AML-193 (cell line): ENCODE measurements at places on chromosomes 11 and 22.

DNA sequence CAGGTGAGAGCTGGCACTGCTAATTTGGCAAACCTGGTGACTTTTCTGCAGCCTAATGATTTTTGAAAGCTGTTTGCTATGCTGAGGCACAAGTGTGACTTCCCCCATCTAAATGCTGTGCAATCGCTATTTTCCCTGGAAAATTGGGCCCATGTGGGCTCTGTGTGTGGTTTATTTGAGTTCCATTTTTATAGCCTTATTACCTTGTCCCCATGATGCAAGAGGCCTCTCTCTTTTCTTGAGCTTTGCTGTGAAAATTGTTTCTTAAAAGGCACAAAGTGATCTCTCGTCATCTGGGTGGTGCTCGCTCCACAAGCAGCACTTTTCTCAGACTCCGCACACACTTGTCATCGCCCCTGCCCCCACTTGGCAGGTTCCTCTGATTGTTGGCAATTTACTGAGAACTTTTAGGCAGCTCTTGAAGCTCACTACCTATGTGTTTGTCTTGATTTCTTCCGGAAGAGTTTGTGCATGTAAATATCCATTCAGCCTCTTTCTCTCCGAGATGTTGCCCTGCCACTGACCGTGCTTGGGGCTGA is 24.9 kb downstream of the BMAL1 start:
- DNase-seq, result no peak

DNA sequence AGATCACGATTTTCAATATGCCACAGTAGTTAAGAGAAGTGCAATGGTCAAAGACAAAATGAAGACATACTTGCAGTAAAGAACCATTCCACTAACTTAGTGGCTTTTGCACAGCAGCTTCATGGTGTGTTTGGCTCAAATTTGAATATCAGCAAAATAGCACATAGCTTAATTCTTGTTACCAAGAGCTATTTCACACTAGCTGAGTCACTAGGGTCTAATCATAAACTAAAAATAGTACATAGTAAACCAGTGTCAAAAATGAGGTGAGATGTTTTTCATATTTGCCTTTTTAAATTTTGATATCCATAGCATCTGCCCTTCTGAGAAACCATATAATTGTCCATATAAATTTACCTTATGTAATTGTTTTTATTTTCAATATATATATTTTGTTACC is 325.0 kb upstream of the LUZP2 start:
- no peak for DNase-seq

DNA sequence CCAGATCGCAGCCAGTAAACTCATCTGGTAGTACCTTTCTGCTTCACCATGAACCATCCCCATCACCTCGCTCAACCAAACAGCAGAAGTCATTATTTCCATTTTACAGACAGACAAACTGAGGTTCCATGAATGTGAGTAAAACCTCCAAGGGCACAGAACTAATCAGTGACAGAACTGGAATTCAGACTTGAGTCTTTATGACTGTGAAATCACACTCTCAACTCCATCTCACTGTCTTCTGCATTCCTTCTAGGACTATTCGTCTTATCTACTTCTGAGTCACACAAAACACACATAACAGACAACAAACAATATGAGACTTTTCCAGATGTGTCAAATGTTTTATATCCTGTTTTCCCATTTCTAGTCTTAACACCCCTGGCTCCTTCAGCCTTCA is 9.3 kb upstream of the NUP50 start:
- DNase-seq, result no peak

DNA sequence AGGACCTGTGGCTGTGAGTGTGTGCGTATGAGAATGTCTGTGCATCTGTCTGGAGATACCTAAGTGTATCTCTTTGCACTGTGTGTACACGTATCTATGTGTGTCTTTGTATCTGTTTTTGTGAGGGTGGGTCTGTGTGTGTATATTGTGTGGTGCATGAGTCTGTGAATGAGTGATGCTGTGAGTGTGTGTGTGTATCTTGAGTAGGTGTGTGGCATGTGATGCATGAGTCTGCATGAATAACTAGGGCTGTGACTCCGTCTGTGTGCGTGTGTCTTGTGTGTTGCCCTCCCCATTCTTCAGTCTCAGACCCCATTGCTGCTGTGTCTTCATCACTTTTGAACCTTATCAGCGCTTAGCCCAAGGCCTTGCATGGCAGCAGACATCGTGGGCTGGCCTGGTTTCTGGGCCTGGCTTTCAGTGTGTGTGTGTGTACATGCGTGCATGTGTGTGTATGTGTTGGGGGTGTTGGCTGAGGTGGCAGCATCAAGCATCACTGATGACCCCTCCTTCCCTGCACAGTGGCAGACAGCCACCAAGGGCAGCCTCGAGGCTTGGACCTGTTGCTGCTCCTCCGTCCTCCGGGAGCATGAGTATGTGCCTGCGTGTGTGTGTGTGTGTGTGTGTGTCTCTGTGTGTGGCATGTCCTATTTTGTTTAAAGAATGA is 1.4 kb downstream of the SGSM1 start:
- DNase-seq, result no peak

DNA sequence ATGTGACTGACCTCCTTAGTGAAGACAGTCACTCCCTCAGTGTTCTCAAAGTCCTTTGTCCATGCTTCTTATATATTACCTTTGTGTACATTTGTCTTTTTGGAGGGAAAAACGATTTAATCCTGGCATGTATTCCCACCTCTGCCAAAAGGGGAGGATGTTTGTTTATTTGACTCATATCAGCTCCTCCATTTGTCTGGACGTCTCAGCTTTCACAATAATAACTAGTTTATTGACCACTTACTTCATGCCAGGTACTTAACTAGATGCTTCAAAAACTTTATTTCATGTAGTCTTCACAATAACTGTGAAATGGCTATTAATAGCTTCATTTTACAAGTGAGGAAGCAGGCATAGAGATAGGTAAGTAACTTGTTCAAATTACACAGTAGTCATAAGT is 5.3 kb downstream of the TBCEL start:
- no peak for DNase-seq

- DNase-seq, result no peak
These were observed 16.2 kb downstream of the OTOG start for GRCh38 chr11:17563231-17563646.

GRCh38 chr11:92511522-92512203 is 287.0 kb downstream of the FAT3 start:
- no peak for DNase-seq

DNA sequence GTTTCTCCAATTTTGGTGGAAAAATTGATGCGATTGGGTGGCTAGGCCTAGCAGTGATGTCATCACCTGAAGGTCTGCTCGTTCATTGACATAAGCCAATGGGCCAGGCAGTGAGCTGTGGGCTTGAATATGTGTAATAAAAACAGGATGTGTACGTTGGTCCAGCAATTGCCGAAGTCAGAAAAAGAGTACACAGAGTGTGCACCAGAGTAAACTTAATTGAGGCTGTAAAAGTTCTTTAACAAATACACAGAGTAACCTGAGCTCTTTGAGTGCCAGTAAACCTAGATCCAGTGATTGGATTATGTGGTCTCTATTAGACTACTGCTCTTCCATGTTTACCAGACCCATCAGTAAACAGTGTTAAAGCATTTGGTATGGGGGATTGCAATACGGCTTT is 13.0 kb upstream of the GLYATL1 start:
- no peak for DNase-seq

DNA sequence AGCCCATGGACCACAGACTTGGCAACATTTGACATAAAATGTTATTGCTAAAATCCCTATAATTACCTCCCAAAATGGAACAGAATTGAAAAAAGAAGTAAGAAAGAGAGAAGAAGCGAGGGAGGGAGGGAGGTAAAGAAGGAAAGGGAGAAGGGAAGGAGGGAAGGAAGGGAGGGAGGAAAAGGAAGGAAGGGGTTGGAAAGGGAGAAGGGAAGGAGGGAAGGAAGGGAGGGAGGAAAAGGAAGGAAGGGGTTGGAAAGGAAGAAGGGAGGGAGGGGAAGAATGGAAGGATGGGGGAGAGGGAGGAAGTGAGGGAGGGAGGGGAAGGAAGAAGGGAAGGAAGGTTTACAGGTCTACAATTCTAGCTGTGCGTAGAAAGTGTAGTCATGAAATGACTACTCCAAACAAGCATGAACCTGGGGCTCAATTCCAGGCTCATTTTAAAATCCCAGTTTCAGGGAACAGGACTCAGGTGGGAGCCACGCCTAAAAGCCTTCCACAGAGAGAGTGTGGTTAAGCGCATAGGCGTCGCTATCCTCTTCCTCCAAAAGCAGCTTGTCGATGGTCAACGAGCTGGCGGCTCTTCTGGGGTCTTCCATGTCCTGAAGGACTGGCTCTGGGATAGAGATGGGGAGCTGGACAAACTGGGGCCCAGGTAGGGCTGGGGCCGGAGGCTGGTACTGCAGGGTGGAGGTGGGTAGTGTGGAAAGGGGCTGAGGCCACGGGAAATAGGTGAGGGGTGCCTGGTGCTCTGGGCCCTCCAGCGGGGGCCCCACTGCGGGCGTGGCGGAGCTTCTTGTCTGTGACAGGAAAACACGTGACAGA is 25.1 kb downstream of the POU2AF1 start:
- DNase-seq, result no peak

GRCh38 chr11:19713196-19714021 is 772 bp downstream of the NAV2 start:
- DNase-seq, result no peak

DNA sequence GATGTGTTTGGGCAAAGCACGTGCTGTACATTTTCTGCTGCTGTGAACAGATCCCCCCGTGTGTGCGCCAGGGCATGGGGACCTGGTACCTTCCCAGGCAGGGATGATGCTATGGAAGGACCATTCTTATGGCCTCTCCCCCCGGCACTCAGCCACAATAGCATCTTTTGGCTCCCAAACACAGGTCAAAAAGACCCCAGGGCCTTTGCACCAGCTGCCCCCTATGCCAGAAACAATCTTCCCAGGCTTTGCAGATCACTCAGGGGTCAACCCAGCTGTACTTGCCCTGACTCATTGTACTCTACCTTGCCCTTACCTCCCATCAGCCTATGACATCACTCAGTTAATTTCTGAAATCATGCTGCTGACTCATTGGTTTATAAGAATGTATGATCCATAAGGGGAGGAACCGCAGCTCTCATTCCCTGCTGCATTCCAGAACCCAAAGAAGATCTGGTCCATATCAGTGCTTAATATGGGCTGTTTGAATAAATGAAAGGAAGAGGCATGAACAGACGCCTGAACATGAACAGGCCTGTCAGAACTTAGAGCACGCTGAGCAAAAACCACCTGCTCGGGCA is 100.7 kb downstream of the CELSR1 start:
- DNase-seq, result no peak

DNA sequence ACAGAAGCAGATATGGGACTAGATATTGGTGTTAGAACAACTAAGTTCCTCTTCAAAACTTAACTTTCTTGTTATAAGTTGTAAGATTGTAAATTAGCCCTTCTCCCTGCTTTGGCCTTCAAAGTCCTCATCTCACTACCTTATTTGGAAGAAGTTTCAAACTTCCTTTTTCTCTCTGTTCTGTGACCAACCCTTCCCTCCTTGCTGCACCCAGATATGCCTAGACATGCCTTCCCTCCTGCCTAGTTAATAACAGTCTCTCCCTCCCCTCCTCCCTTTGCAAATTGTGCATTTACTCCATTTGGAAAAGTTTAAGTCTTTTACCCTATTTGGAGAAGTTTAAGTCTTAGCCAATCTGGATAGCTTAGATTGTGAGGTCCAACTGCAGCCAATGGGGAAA is 4.9 kb downstream of the OR52K2 start:
- DNase-seq, result peak; percentile 49

- DNase-seq, result peak; percentile 56
These were observed 17.3 kb downstream of the RPUSD4 start for GRCh38 chr11:126194121-126194543.

DNA sequence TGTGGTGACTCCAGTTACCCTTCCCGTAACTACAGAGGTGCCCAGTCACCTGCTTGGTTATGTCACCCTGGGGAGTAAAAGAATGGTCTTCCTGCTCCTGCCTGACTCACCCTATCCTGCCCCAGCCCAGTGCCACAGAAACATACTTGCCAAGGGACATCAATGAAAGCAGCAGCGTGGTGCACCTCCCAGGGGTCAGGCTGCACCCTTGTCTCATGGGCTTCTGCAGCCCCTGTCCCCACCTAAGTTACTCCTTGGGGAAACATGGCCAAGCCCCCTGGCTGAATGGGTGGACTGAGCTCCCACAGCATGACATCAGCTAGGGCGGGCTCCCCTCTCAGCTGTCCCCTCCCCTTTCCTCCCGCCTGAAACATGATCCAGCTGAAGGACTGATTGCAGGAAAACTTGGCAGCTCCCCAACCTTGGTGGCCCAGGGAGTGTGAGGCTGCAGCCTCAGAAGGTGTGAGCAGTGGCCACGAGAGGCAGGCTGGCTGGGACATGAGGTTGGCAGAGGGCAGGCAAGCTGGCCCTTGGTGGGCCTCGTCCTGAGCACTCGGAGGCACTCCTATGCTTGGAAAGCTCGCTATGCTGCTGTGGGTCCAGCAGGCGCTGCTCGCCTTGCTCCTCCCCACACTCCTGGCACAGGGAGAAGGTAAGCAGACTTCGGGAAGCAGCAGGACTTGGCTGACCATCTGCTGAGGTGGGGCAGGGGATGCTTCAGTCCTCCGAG is at the start of gene HTR3A:
Gene HTR3A, plus strand, starts transcription at position 368 of the 730 bp plus-strand sequence. Its CDS starts 218 bp downstream, at position 586.
- no peak for DNase-seq

- DNase-seq, result no peak
These were observed 992.5 kb downstream of the OPCML start for GRCh38 chr11:132539590-132540368.

GRCh38 chr11:122717264-122717867 is 61.8 kb downstream of the UBASH3B start:
- DNase-seq, result peak; percentile 83

DNA sequence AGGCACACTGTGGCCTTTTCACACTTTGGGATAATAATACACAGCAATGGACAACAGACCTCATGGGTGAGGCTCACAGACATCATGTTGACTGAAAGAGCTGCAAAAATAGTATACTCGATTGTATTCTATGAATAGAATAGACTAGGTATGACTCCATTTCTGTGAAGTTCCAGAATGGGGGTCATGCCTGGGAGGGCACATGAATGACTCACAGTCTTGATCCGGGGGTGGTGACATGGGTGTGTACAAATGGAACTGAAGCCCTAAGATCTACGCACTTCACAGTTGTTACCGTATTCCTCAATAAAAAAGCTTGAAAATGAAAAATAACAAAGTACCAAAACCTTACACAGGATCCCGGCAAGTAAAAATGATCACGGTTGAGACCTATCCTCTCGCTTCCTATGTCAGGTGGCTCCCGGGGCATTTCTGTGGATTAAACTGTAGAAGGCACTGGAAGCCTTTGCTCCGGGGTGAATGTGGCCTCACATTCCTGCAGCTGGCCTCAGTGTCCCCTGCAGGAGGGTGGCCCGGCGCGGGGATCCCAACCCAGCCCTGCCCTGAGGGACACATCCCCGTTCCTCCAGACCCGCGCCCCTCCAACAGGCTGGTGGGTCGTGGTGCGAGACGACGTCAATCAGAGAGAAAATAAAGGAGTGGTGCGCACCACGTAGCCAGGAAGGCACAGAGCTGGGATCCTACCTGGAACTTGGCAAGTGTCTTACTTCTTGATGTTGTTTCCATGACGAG is 75.9 kb downstream of the NECTIN1 start:
- DNase-seq, result no peak

GRCh38 chr22:28175730-28176492 is 256.9 kb upstream of the PITPNB start:
- no peak for DNase-seq

GRCh38 chr11:28017816-28018215 is 90.1 kb downstream of the KIF18A start:
- DNase-seq, result no peak
